ENCODE measurements at places on chromosomes 5 and 9.

DNA sequence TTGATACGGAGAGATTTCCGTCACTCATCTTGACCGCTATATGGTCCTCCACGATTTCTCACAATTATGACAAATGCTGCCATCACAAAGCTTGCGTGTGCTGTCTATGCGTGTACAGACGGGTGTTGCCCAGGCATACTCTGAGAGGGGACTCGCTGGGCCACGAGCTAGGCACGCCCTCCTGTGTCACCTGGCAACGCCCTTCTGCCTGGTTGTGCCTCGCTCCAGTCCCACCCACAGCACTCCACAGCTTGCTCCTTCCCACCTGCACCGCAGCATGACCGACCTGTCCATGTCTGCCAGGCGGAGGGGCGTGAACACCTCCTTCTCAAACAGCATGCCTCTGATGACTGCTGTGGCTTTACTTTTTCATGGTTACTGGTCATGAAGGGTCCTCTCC is 55.6 kb downstream of the CAMSAP1 start:
- no peak for DNase-seq

DNA sequence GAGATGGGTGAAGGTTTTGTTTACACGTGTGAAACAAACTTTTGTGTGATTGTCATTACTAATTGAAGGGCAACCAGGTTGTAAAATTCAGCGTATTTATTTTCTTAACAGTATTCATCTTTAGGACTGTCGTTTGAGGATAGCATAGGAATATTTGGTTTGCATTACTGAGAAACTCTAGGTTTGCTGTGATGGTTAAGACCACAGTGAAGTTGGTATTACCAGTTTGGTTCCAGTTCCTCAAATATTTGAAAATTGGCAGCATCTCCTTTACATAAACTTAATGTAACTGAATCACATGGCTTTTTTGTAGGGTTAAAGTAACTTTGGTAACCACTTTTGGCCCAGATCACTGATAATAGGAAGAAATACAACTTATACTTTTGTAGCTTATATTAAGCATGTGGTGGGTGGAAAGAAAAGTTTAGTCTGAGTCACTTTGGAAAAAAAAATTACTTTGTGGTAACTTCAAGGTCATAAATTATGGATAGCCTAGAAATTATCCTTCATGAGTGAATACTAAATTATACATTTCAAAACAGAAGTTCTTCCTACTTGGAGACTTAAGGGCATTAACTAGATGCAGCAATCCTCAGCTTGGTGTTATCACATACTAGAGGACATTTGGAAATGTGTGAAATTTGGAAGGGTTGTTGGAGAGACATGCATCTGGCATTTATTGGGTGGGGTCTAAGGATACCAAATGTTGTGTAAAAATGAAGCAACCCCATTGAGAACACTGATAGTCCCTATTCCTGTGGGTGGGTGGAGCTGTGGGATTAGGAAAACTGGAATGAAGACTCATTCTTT is 33.9 kb downstream of the G3BP1 start:
- DNase-seq: no peak

DNA sequence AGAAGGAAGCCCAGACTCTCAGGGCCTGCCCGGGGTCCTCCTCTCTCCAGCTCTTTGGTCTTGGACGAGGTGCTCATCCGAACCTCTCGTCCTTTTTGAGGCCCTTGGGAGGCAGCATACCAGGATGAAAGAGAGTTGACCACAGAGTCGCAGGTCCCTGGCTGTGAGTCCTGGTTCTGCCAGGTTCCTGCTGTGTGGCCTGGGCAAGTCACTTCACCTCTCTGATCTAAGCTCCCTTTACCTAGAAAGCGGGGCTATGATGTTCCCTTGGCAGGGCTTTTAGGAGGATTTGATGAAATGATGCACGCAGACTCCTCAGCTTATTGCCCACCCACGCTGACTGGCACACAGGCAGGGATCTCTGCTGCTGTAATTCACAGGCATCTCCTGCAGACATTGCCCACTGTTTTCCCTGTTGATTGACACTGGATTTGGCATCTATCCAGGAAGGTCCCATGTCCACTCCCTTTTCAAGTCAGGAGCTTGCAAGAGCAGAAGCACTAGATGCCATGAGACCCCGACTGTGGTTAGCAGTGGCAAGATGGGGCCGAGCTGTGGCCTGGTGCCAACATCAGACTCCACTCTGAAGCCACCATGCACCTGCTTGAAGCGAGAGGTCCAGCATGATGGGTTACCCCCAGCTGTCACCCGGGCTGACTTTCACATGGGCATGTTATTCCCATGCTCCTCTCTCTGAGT is 71.5 kb downstream of the MACROH2A1 start:
- no peak for DNase-seq

- DNase-seq: peak; percentile 54
Measured at GRCh38 chr5:80254767-80255430, 949 bp downstream of the SERINC5 start.

DNA sequence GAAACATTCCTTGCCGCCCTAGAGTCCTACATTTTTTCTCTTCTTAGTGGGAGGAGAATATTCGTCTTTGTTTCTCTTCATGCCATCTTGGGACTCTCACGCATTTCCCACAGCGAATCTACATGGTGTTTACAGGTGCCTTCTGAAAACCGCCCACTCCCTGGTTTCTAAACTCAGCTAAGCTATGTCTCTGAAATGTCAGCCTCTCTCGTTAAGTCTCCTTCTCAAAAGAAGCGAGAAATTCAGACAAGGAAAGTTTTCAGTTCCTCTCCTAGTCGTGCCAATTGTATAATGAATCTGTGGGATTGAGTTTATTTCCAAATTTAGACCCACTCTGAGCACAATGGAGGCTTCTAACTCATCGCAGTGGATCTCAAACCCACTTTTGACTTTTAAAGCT is 186.8 kb upstream of the NFIB start:
- no peak for DNase-seq

DNA sequence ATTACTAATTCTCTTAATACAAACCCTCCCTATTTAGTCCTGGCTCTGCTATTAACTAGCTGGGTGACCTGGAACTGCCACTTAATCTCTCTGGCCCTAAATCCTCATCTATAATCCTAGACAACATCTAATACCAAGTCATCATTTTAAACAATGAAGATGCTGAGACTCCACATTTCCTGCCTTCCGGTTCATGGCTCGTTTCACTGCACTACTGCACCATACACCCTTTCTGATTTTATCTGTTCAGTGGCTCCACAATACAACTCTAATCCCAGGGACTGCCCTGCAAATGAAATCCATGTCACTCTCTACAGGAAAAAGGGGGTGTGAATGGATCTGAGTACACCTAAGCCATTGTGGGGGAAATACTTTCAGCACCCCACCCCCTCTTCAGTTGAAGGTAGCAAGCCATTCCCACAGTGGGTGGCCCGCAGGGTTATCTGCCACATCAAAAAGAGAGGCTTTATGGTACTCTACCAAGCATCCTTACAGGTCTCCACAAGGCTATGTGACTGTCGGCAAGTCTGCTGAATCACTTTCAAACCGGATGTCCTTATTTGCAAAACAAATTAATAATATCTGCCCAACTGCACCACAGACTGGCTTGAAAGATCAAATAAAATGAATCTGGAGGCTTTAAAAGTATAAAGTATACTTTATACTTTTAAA is 89.5 kb downstream of the EPB41L4A start:
- peak; percentile 55 for DNase-seq

DNA sequence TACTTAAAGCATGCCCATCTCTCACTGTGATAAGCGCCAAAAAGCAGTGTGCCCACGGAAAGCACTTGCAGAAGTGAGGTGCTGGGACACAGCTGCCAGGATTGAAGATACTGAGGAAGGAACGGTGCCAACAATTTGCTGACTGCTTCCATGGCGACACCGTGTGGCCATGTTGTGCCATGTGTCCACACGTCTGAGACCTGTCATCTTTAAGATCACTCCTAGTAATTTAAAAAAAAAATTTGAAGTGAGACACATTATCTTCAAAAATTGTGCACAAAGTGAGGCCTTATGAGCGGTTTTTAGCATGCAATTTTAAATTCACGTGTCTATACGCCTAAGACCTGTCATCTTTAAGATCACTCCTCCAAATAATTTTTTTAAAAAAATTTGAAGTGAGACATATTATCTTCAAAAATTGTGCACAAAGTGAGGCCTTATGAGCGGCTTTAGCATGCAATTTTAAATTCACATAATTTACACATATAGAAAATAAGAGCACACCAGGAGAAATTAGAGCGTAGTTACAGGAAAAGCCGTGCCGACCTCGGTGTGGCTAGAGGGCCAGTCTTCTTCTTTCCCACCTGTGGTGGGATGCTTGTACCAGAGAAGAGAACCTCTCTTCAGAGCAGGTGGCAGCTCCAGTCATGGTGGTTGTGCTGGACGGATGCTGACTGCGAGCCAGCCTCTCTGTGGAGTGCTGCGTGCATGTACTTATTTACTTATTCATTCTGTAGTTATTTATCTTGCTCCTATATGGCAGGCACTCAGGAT is 21.4 kb upstream of the FLT4 start:
- peak; percentile 67 for DNase-seq

DNA sequence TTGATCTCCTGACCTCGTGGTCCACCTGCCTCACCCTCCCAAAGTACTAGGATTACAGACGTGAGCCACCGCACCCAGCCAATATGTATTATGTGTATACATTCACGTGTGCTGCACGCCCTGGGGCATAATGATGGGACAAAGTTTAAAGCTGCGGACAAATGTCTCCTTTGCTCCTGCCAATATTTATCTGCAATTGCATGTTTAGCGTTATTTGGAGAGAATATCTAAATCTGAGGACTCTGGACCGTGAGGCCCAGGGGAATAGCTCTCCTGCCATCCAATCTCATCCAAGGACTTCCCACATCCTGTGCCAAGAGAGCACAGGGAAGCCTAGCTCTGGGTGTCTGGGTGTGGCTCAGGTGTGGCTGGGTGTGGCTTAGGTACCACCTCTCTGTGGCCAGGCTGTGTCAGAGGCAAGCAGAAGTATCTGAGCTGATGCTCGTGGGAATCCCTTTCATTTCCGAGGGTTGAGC is 6.9 kb upstream of the BOD1 start:
- DNase-seq: no peak

DNA sequence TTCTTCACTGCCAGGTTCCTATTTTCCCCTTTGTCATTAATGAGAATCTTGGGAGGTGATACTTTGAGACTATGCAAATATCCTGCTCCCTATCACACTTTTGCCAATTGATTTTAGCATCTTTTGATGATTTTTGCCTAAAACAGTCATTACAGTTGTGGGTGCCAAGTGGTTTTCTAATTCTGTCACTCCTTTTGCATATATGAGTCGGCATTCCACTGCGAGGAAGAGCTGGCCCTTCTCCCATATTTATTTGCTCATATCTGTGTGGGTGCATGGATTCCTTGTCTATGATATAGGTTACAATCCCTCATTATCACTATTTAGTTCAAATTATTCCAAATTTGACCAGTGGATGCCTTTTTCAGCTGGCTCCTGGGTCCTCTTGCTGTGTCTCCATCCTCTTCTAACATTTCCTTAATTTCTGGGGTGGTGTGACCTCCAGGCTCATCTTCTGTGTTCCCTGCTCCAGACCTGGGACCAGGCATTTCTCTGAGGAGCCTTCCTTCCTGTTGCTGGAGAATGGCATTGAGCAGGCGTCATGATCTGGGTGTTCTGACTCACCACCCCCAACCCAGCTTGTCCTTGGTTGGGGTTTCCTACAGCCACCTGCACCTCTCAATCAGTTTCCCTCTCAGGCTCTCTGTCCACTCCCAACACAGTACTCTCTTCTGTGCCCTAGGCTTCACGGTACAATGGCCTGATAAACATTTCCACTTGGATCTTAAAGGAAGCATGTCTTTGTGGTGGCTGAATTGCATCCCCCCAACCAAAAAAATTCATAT is 106.7 kb downstream of the NXNL2 start:
- no peak for DNase-seq

DNA sequence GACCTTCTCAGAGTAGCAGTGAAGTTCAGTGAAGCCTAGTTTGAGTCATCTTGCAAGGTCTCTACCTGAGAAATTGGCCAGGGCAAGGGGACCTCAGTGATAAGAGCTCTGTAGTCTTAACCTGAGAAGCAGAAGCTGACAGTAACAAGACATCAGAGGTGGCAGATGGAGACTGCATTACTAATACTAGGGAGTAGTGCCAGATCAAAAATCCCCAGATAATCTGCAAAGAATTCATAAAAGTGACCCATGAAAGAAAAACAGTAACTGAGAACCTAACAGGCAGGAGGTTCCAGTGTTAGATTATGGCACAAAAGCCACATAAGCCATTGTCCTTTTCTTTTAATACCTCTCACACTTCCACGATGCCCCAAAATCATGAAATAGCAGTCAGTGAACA is 175.5 kb downstream of the MUSK start:
- DNase-seq: no peak

DNA sequence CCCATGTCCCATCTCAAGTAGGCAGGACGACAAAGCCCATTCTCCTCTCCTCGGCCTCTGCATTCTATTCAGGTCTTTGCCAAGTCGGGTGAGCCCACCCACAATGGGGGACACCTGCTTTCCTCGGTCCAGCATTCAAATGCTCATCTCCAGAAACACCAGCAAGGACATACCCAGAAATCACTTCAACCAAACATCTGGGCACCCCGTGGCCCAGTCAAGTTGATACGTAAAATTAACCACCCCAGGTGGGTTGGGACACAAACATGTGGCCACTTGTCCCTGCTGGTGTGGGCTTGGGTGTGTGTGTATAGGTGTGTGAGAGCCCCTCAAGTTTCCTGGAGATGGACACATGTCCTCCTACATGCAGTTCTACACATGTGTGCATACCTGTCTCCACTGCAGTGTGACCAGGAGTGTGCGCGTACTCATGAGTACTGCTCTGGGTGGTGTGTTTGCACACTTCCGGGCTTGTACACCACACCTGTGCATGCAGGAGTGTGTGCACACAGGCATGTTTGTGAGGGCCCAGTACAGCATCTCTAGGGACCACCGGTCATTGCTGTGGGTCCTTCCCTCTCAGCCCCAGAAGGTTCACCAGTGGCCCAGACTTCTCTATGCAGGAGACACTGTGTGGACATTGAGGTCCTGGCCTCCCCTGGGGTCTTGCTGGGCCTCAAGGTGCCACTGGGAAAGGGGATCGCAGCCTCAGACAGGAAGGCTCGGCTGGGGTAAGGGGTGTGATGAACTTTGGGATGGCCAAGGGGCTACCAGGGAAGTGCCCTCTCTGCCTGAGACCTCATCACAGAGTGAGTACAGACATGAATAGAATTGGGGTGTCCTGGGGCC is 35.4 kb upstream of the RXRA start:
- DNase-seq: no peak

- DNase-seq: no peak
Measured at GRCh38 chr5:77936365-77936693, 160.2 kb upstream of the TBCA start.

DNA sequence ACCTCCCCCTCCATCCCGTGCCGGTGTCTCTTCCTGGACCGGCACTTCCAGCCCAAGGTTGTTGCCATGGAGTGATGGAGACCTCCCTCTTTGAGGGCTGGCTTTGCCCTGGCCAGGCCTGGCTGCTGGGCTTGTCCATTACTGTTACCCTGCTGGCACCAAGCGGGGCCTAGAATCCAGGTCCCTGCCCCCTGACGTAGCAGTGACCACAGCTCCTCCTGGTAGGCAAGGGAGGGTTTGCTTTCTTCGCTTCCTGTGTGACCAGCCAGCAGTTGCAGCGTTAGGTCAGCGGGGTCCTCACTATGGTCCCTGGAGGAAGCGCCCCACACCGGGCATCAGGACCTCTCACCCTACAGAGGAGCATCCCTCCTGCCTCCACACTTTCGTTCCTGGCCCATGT is 146.7 kb upstream of the COL5A1 start:
- no peak for DNase-seq

GRCh38 chr5:172852490-172853354 is 18.7 kb downstream of the ERGIC1 start:
- no peak for DNase-seq

Measured in DND-41 (cell line).